ENCODE measurements at places on chromosomes 2 and 18.

DNA sequence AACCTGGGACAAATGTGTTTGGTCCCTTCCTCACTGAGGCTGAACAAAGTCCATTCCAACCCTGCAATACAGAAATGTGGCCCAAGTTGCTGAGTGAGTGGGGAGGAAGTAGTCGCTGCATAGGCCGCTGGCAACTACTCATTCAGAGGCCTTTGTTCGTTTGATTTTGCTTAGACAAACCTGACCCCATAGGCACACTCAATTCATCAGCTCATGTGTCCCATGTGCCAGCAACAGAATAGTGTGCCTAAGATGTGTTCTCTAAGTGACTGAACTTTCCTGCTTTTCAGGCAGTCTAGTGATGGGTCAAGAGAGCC is 23.0 kb downstream of the PTPN18 start:
- no peak for DNase-seq

DNA sequence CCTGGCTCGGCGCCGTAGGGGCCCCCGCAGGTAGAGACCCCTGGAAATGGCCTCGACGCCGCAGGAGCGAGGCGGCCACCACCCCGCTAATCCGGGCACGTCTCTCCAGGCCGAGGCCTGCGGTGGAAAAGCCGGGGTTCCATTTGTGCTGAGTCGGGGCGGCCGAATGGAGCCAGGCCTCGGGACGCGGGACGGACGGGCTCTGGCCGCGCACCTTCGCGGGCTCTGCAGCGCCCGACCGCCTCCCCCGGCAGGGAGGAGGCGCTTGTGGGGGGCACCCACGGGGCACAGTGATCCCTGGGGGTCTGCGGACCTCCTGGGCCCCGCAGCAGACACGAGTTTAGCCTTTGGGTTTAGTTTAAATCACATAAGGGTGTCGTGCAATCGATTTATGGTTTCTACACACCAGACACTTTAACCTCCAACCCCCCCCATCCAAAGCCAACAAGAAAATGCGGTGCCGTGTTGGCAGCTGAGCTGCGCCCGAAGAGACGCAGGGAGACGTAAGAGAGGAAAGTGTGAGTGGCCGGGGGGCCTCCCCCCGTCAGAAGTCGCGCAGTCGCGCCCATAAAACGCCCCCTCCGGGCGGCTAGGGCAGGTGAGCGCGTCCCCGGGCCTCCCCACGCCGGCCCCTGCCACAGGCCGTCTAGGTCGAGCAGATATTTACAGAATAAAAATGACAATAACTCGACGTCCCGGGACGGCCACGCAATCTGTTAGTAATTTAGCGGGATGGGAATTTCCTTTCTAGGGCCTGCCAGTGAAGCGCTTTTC is 1.0 kb upstream of the NFATC1 start:
- peak; percentile 79 for DNase-seq

- no peak for DNase-seq
Observed at GRCh38 chr2:36670881-36671595, 25.5 kb upstream of the VIT start.

DNA sequence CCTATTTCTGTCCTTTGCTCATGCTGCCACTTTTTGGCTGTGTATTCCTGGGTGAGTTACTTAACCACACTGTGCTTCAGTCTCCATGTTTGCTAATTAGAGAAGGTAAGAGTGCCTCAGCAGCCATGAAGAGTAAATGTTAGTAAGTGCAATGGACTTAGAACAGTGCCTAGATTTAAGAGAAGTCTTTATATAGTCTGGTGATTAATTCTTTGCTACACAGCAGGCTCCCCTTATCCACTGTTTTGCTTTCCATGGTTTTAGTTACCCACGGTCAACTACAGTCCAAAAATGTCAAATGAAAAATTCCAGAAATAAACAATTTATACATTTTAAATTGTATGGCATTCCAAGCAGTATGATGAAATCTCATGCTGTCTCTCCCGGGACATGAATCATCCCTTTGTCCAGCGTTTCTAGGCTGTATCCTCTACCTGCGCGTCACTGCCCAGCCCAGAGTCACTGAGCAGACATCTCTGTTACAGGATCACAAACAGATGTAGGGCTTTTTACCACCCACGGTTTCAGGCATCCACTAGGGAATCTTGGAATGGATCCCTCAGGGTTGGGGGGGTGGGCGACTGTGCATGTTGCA is 91.0 kb downstream of the CTIF start:
- DNase-seq = no peak

DNA sequence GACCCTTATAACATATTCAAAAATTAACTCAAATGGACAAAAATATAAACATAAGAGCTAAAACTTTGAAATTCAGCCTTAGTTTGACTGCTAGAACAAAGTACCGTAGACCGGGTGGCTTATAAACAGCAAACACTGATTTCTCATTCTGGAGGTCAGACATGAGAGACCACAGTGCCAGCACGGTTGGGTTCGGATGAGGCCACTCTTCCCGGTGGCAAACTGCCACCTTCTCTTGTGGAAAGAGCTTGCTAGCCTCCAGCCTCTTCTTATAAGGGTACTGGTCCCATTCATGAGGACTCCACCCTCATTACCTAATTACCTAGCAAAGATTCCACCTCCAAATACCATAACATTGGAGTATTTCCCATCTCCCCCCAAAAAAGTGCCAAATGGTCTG is 91.3 kb downstream of the FAM210A start:
- no peak for DNase-seq

- no peak for DNase-seq
Observed at GRCh38 chr2:162072976-162073887, 783 bp downstream of the DPP4 start.

GRCh38 chr2:201345625-201346213 is 11.4 kb downstream of the FLACC1 start:
- no peak for DNase-seq

DNA sequence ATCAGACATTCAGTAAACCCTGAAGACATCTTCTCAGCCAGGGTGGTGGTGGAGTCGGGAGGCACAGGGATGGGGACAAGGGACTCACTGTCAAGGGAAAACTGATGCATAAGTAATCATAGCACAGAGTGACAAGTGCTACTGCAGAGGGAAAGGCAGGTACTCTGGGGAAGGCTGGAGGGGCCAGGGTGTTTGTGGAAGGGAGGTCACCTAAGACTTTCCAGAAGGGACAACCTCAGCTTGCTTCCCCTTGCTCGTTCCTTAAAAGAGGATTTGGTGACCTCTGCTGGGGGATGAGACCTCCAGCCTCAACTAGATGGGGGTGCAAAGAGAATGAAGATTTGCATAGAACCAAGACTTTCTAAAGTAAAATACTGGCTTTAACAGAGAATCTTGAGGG is 99.5 kb downstream of the SLC4A3 start:
- no peak for DNase-seq

All from stimulated activated CD8-positive, alpha-beta memory T cell treated with anti-CD3 and anti-CD28 coated beads, Interleukin-7, amount 100 ng/mL, for 4 hours (primary cell).